ENCODE measurements at places on chromosomes 1 and 21.

DNA sequence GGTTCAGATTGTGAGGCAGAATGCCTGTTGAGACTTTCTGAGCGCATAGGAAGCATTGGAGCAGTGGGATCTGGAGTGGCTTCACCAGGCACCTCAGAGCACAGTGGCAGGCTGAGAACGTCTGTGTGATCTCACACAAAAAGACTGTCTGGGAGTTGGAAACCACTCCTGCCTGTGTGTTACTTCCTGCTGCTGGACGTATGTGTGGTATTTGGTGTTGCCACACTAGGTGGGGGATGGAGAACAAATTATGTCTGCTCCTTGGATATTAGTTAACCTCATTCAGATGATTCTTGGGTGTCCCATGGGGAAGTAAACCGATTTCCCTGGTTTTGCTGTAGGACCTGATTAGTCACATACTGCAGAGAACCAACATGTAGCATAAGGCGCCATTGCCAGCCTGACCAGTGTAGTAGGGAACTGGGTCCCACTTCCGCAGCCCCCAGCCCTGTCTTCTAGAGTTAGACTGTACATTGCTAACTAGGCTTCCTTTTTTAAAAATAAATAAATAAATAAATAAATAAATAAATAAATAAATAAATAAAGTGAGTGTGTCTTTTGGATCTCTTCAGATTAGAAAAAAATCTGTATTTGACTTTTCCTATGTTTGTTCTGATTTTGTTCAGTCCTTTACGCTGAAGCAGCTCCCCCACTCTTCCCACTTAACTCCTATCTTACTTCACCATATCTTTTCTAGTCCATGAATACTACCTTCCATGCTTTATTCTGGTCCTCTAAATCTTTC is 26.9 kb downstream of the UCK2 start:
- no peak for DNase-seq

DNA sequence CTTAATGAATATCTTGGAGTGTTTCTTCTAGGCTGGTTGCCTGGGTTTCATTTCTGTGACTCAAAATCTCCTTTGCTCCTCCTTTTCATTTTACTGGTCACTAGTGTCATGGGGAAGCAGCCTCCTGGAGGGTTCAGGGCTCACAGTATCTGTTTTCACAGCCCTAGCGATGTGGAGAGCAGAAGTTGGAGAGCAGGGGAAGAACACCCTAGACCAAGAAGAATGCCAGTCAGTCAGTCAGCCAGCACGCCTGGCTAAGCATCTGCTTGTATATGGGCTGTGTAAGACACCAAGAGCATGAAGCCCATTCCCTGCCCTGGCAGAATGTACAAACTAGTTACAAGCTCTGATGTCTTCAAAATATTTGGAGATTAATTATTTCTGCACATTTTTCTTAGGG is 7.9 kb downstream of the RXRG start:
- peak; percentile 26 for DNase-seq

- no peak for DNase-seq
These were observed 1450.1 kb downstream of the KCNT2 start for GRCh38 chr1:195158091-195158490.

DNA sequence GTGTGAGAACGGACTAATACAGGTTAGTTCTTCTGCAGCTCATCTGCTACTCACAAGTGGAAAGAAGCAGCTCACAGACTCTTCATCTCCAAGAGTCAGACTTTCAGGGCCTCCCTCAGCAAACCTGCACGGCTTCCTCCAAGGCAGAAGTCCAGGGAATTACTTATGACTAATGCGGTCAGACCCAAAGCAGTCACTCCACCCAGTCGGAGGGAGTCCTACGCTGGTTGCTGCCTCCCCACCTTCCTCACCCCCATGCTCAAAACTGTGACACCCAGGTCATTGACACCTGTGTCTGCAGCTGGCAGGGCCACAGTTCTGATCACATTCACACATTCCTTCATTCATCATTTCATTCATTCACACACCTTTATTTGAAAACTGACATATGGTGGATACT is 38.4 kb upstream of the PRDM2 start:
- no peak for DNase-seq

GRCh38 chr1:26529655-26530409 is at the start of gene RPS6KA1:
RPS6KA1 (plus strand) TSS chr1:26529761; CDS start chr1:26529921, 160 bp downstream.
- DNase-seq, result peak; percentile 63

DNA sequence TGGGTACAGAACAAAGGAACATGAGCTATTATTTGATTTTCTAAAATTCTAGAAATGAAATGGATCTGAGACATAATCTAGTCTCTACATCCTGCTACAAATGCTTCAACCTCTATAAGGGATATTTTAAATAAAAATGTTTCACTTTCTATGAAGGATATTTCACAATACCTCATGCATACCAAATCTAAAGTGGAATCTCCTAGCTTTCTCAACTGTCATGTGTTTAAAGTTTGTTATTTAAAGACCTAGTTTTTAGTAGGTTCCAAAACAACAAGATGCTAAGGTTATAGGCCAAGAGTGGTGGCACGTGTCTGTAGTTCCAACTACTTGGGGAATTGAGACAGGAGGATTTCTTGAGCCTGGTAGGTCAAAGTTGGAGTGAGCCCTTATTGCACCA is 47.6 kb downstream of the KDM5B start:
- DNase-seq, result no peak

- DNase-seq, result no peak
These were observed 3.0 kb upstream of the RGS2 start for GRCh38 chr1:192805832-192806323.

DNA sequence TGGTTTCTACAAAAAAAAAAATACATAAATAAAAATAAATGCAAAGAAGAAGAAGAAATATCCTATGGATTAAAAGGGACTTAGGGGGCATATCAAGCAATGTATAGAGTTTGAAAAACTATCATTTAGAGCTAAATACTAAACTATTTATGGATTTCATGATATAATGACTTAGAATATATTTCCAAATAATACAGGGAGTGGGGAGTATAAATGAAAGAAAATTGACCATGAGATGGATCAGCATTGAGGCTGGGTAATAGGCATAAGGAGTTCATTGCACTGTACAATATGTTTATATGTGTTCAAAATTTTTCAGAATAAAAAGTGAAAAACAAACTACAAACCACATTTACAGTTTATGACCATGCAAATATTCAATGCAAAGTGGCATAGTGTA is 18.8 kb downstream of the NHLH2 start:
- DNase-seq, result no peak

DNA sequence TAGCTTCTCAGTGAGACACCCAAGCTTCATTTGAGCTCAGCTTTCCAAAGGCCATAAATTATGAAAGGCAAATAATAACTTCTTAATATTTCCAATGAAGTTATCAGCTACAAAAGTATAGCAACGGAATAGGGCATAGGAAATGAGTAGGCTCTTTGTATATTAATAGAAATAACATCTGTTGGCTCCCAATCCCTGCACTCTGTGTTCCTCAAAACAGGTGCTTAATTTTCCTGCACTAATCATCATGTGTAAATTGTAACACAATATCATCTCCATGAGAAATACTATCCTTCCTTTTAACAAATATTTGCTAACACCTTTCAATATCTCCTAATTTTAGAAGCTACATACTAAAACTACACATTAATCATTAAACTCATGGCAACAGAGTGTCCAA is 19.2 kb upstream of the IFI44L start:
- DNase-seq, result no peak

GRCh38 chr1:26923711-26924110 is 2.2 kb downstream of the NUDC start:
- DNase-seq, result no peak

- no peak for DNase-seq
These were observed 84.8 kb downstream of the KCTD3 start for GRCh38 chr1:215651867-215652266.

GRCh38 chr1:116375887-116376728 is 3.1 kb downstream of the ATP1A1 start:
- no peak for DNase-seq

DNA sequence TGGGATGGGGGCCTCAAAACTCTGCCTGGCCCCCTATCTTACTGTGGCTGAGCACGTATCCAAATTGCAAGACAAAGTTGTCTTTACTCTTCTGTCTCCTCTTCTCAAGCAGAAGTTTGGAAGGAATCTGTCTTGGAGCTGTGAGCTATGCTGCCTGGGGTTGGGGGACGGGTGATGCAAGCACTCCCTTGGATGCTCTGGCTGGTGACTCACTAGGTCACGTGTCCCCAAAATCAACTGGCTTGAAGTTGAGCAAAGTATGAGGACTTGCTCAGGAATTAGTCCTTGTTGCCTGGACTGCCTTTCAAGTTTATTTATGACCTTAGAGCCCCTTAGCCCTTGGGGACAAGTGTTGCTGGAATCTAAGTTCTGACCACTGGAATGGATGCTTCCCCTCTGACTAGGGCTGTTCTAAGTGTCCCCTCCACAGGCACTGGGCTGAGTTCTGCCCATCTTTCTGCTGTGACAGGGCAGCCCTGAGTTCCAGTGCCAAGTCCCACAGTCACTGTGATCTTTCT is 269.5 kb downstream of the HHAT start:
- DNase-seq, result no peak

GRCh38 chr1:179921472-179921871 is 33.1 kb upstream of the CEP350 start:
- no peak for DNase-seq

DNA sequence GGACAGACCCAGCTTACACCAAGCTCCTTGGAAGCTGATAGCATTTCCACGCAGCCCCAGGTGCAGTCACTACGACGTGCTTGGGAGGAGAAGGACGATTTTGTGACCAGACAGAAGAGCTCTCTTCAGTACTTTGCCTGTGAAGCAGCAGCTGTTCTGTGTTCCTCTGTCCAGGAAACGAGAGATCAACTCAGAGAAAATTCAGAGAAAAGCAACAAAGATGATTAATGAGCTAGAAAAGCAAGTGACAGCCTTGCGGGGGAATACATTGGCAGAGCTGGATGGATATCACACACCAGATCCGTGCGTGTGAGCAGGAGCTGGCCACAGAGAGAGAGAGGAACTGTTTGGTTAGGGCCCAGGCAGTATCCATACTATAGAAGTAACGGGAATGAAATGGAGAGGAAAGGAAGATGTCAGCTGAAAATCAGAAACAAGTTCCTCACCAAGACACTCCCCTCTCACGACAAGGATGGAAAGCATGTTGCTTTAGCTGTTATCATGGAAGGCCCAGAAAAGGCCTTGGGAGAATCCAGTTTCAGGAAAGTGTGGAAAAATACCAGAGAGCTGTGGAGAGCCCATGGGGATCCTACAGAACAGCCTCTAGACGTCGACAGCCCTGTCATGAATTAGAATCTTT is 106.2 kb downstream of the TOMM20 start:
- DNase-seq, result peak; percentile 24

DNA sequence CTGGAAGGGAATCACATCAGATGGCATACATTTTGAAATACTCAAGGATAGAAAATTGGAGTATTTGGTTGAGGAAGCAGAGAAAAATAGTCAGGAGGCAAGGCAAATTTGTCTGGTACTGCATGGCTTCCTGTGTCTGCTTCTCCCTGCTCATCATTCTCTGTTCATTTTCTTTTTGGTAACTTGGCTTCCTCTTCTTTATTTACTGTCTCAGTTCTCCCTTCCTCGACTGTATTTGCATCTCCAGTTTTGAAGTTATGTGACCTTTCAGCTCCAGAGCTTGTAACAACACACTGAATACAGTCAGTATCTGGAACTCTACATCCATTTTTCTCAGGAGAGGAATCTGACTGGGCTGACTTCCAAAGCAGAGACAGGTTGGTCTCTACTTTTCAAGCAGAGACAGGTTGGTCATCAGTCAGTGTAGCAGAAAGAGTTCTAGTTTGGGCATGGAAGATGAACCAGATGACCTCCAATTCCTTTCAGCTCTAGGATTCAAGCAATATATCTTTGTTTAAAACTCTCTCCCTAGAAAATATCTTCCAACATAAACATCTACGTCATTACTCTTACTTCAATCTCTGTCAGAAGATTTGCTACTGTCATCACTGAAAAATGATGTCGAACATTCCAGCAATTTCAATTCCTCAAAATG is 571.2 kb downstream of the ADGRL2 start:
- no peak for DNase-seq
